GM13977 (cell line): ENCODE measurements at places on chromosomes 6 and 20.

- no peak for DNase-seq
Observed at GRCh38 chr6:35948725-35949124, 27.8 kb upstream of the SRPK1 start.

DNA sequence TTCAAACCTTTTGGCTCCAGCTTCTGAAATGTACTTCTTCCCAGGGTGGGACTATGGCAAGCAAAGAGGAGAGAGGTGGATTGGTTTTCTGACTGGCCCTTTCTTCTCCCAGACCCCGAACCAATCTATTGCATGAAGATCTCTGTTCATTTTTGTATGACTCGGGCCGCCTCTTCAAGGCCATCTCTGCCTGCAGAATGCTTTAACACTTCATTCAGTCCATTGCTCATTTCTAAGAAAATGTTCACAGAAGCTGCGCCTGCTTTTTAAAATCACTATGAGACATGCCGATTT lies 1.6 kb downstream of the VGLL2 start:
- DNase-seq, result no peak

- no peak for DNase-seq
Observed at GRCh38 chr6:155346957-155347356, 32.7 kb upstream of the TFB1M start.

GRCh38 chr20:56442389-56443365 lies 25.8 kb upstream of the RTF2 start:
- no peak for DNase-seq

DNA sequence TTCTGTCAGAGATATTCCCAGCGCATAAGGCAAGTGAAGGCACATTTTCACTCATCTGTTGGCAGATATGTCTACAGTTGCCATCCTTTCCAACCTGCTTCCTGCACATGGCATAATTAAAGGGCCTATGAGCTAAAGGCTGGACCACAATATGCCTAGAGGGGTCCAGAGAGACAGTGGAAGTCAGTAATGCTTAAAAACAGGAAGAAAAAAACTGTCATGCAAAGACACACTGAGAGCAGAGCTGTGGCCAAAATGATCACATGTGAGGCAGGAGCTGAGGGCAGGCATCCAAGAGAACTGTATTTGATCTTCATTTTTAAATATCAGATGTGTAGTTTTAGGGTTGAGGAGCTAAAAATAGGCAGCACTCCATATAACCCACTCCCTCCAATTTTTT lies 125.0 kb upstream of the BACH2 start:
- DNase-seq, result no peak

GRCh38 chr20:32808438-32808837 lies 11.3 kb upstream of the MAPRE1 start:
- no peak for DNase-seq

DNA sequence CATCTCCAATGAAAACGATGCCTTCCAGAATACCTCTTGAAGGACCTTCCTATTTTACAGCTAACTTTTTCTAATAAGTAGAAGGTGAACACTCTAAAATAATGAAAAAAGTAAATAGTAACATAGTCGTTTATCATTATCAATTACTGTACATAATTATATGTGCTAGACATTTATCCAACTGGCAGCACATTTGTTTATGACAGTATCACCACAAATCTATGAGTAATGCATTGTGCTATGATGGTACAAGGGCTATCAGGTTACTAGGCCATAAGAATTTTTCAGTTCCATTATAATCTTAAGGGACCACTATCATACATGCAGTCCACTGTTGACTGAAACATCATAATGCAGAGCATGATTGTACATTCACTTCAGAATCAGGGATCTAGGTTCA lies 68.4 kb downstream of the ATG5 start:
- DNase-seq, result no peak

DNA sequence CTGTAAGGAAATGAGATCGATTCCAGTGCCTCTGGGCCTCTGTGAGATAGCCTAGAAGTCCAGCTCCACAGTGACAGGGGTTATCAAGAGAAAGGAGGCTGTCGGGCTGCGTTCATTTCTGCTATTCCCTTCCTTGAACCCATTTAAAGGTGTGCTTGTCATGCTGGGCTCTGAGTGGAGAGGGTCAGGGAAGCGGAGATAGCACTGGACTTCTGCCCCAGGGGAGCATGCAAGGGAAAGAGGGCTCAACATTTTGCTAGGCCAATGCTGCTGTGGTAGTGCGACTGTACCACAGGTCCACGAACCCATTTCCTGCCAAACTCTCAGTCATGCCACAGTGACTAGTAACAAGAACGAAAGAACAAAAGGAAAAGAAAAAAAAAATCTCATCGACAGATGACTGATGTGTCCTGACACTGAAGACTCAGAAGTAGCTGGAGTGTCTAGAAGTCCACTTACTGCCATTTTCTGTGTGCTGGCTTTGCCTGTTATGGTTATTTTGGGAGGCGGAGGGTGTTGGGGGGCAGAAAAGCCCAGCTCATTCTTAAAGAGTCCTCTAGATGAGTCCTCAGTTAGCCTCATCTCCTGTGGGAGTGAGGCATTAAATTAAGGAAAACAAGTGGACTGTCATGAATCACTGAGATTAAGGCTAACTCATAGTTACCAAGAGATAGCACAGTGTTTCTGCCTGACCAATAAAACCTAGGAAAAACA lies 8.1 kb downstream of the NEDD9 start:
- peak; percentile 44 for DNase-seq

GRCh38 chr20:41147767-41148191 lies 10.4 kb downstream of the PLCG1 start:
- DNase-seq, result no peak

DNA sequence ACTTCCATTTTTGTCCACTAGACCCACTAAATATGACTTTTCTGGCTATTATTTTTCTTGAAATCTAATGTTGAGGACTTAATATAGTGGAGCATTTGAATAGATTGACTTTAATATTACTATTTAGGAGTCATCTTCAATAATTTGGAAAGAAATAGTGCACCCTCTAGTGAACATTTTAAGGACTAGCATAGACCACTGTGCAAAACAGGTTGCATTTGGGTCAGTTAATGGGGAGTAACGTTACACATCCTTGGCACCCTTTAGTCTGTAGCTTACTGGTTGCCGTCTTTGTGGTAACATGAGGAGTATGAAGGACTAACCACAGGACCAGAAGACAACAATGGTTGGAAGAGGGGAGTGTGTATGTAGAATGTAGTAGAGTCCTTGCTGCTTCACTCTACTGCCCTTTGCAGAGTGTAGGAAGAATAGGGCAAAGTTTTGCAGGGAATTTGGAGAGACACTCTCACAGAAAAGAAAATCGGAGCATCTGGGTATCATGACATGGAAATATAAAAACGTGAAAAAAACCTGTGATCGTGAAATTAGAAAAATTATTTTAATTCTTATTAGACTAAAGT lies 25.2 kb downstream of the RFPL4B start:
- no peak for DNase-seq
